ENCODE measurements at places on chromosomes 16 and 17.

DNA sequence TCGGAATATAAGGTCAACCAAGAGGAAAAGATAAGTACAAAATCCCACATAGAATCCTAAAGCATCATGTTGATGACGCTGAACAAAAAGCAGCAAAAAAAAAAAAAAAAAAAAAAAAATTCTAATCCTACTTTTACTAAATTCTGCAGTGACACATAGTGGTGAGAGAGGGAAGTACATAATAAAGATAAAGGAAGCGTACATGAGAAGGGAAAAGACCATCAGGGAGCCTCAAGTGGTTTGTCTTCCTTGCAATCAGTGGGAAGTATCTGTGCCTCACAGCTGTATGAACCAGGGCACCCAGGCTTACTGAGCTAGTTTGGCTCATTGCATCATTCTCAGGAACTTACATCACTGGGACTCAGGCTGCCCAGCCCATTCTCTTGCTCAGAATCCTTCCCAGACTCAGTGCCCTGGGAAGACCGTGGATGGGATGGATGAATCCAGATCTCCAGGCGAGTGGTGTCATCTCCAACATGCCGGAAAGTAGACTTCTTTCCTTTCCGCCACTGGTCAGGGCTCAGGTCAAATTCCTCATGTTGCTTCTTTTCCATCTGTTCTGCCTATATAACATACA is 21.2 kb downstream of the SMG6 start:
- no peak for DNase-seq

DNA sequence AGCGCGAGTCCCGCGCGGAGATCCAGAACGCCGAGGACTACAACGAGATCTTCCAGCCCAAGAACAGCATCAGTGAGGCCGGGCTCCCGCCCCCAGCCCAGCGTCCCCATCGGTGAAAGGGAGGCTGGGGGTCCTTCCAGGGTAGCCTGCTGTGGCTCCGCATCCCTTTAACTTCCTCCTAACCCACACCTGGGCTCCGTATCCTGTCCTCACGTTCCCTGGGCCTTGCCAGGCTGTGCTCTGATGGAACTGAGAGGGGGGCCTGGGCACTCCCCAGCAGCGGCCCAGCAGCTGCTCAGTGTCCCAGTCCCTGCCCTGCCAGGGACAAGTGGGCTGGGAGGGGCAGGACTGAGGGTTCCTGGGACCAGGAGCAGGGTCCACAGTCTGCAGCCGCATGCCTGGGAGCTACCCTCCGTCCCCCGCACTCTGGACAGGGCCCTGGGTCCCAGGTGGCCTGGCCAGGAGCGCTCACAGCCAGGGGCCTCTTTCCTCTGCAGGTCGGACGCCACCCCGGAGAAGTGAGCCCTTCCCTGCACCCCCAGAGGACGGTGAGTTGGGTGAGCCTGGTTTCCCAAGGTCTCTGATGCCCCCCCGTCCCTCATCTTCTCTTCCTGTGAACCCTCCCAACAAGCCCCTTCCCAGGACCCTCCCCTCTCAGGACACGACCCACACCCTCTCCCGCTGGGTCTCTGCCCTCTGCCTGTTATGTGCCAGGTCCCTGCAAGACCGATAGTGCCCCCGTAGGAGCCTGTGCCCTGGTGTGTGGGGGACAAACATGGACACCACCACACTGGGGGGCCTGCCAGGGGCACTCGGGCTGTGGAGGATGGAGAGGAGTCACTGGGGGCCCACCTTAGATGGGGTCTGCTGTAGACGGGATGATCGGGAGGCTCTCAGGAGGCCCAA is 18.1 kb downstream of the KATNB1 start:
- no peak for DNase-seq

- DNase-seq = no peak
Measured at GRCh38 chr17:30380643-30381339, 2.1 kb downstream of the CPD start.

- DNase-seq = no peak
Measured at GRCh38 chr17:83113792-83114191, 34.4 kb downstream of the METRNL start.

DNA sequence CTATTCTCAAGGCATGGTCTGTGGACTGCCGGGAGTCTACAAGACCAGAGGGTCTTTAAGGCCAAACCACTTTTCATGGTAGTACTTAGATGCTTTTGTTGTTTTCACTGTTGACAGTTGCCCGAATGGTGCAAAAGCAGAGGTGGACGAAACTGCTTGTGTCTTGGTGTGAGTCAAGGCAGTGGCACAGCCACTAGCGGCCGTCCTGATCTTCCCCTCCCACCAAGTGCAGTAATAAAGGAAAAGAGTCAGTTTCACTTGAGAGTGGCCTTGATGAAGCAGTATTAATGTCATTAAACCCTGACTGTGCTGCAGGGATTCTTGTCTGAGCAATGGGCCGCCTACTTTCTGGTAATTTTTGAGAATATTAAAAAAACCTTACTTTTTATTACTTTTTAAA is 109.1 kb downstream of the PRKCA start:
- no peak for DNase-seq

- no peak for DNase-seq
Measured at GRCh38 chr17:80647746-80648145, 103.1 kb downstream of the RPTOR start.

DNA sequence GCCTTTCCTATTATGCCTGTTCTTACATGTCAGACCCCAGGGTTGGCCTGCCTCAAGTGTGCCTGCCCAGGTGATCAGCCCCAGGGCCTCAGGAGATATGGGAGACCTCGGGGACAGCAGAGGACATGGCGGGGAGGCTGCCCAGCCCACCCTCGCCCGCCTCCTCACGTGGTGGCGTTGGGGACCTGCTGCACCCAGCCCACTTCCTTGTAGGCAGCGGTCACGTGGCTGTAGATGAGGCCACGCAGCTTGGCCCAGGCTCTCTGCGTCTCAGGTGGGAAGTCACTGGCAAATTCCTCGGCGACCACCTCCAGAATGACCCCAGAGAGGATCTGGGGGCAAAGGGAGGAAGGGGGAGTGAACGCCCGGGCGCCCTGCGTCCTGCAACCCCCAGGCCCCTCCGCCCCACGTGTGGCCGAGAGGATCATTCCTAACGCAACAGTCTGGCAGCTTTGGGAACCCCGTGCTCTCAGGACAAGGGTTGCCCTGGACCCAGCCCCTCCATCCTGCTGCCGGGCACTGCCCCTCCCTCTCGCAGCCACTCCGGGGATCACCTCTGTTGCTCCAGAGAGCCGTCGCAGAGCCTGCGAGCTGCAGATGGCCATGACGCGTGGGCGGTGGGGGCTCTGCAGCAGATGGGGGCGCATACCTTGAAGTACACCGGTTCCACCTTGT is 6.6 kb downstream of the CYGB start:
- no peak for DNase-seq

DNA sequence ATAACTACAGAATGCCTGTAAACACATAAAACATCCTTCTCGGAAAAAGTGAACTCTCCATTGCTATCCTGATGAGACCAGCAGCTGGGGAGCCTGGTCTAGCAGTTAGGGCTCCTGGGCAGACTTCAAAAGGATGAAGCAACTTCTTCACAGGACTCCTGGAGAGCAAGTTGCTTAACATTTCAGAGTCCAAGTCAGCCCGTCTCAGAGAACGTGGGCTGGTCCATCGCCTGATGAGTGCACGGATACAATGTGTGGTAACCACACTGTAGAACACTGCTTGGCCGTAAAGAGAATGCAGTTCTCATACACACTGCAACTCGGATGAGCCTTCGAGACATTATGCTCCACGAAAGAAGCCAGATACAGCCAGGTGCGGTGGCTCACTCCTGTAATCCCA is 52.7 kb downstream of the TMEM235 start:
- no peak for DNase-seq

GRCh38 chr16:65249768-65250167 is 127.9 kb upstream of the CDH11 start:
- peak; percentile 78 for DNase-seq

DNA sequence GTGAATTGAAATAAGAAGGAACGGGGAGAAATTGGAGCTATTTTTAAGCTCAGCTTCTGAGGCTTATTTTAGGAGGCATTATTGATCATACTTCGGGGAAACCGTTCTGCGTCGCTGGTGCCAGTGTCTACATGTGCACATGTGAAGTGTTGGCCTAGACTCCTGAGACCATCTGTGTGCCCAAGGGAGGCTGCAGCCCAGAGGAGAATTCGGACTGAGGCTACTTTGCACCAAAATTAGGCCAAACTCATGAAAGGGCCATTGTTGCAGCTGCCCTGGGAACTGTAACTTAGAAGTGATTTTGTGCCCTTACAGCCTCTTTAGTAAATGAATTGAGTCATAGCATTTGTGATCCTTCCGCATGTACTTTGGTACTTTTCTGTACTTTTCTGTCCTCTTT is 102.0 kb upstream of the NOL11 start:
- DNase-seq = peak; percentile 53

GRCh38 chr17:48025904-48026501 is 11.6 kb downstream of the COPZ2 start:
- DNase-seq = peak; percentile 69

DNA sequence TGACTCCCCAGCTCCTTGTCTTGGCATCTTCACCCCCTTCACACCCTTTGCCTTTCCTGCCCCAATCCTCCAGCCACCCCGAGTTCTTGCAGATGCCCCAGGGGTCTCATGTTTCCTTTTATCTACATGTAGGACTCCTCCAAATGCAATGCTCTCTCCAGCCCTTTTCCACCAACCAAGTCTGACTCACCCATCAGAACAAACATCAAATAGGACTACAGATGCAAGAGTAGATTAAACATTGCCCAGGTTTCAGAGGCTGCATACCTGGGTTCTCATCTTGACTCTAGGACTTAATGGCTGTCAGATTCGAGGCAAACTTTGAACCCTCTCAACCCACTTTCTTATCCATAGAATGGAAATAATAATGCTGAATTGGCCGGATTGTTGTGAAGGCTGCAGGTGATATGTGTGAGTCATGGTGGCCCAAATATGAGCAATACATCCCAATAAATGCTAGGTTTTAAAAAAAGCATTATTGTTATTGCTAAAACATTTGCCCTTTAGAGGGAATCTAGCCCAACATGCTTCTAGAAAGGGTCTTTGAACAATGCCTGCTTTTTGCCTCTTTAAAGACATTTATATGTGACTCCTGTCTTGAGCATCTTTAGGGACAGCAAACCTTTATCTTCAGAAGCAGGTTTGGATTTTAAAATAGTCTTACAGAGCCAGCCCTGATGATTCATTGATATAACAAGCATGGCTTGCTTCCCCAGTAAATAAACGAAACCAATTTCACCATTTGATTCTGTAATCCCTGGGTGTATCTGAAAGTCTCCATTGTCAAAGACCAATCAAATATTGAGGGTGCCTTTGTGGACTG is 310.1 kb downstream of the FOXL1 start:
- DNase-seq = no peak

DNA sequence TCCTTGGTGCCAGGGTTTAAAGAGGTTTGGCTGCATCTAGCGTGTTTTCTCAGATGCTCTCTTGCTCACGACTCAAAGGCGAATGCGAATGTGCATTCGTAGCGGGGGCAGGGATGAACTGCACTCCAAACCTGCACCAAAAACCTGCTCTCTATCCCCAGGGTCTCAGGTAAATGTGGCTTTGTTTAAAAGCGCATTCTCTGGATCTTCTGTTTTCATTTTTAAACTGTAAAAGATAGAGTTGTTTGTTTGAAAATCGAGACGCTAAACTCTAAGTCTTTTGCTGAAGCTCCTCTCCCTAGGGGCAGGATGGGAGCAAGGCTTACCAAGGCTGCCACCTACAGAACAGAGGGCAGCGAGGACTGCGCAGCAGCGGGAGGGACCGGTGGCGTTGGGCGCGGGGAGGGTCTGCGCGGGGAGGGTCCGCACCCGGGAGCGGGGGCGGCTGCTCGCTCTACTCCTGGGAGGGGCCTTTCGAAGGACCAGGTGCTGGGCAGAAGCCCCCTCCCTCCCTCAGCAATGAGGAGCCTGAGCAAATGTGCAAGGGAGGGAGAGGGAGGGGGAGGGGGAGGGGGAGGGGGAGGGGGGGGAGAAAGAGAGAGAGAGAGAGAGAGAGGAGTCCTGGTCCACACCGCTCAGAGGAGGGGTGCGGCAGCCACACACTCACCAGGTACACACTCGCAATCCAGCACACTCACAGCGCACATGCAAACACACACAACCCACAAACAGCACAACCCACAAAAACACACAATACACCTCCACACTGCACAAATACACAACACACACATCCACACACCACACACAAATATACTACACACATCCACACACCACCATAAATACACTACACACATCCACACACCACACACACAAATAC is 142.8 kb downstream of the GRIN2A start:
- no peak for DNase-seq

DNA sequence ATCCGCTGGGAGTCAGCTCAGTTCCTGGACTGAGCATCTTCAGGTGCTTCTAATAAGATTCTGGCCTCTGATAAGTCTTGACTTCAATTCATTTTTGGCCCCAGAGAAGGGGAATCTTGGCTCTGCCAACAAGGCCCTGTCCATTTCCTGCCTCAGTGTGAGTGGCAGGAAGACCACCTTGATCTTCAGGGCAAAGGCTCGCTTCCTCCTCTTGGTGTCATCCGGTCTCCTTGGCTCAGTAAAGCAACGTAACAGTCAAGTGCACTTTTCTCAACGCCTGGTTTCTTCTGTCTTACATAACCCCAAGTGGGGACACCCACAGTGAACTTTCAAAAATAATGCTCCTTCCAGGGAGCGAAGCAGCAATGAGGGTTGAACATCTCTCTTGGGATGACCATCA is 169.8 kb downstream of the PRKCB start:
- DNase-seq = no peak

DNA sequence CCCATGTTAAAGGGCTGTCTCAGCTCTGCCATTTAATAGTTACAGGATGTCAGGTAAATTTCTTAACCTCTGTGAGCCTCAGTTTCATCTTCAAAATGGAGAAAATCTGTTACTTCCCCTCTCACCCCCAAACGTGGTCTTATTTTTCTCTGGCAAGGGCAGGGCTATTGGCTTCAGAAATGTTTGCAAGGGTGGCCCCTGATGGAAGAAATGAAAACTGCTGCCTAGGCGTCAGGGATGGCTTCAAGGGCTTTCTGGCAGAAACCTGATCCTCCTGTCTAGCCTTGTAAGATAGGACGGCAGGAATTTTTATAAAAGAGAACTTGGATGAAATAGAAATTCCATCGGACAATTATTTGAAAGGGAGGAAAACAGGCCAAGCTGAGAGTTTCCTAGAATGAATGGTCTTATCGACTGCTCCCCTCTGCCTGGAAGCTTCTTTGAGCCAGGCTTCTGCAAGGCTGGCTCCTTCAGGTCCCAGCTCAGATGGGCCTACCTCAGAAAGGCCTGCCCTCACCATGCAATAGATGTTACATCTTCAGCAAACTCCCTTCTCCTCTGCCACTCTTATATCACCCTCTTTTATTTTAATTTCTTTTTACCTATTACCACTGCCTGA is 43.0 kb upstream of the TANGO6 start:
- peak; percentile 64 for DNase-seq

DNA sequence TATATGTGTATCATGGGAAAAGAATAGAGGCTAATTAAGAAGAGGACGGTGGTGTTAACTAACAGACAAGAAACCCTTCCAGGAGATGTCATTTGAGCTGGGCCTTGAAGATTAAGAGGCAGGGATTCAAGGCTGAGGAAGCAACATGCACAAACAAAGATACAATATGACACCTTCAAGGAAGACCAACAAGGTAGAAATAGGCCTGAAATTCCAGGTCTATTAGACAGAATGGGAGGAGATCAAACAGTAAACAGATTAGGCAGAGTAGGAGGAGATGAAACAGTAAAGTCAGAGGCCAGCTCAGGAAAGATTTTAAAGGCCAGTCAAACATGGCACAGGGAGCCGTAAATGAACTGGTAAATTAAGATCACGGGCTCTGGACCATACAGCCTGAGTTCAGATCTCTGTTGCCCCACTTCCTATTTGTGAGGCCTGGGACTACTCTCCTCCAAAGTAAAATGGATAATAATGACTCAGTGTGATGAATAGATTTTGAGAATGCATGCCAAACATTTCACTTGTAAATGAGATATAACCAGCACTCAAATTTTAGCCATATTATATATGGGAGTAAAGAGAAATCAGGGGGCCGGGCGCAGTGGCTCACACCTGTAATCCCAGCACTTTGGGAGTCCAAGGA is 38.9 kb downstream of the USP31 start:
- DNase-seq = no peak

Data from sciatic nerve (tissue), 2 donors.